ENCODE measurements at places on chromosomes 4 and X.

DNA sequence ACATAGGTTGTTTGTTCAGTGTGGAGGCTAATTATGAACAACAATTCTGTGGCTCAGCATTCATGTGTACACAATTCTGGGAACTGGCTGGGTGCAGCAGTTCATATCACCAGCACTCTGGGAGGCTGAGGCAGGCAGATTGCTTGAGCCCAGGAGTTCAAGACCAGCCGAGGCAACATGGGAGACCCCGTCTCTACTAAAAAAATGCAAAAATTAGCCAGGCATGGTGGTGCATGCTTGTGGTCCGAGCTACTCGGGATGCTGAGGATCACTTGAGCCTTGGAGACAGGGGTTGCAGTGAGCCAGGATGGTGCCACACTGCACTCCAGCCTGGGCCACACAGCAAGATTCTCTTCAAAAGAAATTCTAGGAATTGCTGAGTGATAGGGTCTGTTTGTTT, 4.5 kb upstream of the PPP2R2C start:
- no peaks in the 10 kb centered on the region for H3K4me1 ChIP-seq
- peaks cover 38% of the 10 kb centered on the region for H3K27me3 ChIP-seq
- H3K27ac ChIP-seq: no peak overlapping the region
- no peak for DNase-seq

GRCh38 chrX:124373348-124373747, 27.0 kb downstream of the SH2D1A start:
- H3K27me3 ChIP-seq: no peaks in the 10 kb centered on the region
- no peak overlapping the region for H3K4me3 ChIP-seq
- DNase-seq: no peak
- peaks cover 20% of the 10 kb centered on the region for H3K36me3 ChIP-seq
- no peak overlapping the region for H3K27ac ChIP-seq
- H3K4me1 ChIP-seq: peaks cover 10% of the 10 kb centered on the region

- H3K27me3 ChIP-seq: no peaks in the 10 kb centered on the region
- peaks cover 13% of the 10 kb centered on the region for H3K4me1 ChIP-seq
- H3K4me3 ChIP-seq: peak overlapping the region; percentile 87
- H3K27ac ChIP-seq: peak overlapping the region; percentile 91
Measured at GRCh38 chrX:1451661-1452515, 821 bp downstream of the ASMTL start.

- DNase-seq: no peak
- H3K27ac ChIP-seq: no peak overlapping the region
- H3K4me1 ChIP-seq: no peaks in the 10 kb centered on the region
- H3K36me3 ChIP-seq: no peaks in the 10 kb centered on the region
- no peaks in the 10 kb centered on the region for H3K27me3 ChIP-seq
Measured at GRCh38 chr4:182768838-182769237, 148.3 kb downstream of the DCTD start.

GRCh38 chr4:100593935-100594334, 76.1 kb upstream of the EMCN start:
- no peak for DNase-seq
- peaks cover 6% of the 10 kb centered on the region for H3K27me3 ChIP-seq
- no peaks in the 10 kb centered on the region for H3K36me3 ChIP-seq
- H3K4me1 ChIP-seq: no peaks in the 10 kb centered on the region

DNA sequence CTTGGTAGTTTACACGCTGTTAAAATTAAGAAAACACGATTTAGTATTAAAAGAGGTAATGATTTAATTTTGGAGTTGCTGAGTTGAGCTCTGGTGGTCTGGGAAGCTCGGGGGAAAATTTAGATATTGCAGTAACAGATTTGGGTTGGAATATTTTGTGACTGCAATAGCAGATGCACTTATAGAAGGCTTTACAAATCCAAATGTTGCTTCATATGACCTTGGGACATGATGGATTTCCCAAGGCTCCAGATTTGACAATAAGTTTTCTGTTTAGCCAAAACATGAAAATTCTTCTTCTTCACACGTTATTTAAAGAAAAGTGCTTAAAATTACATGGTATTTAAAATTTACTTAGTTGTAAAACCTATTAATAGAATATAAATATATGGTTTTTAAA, 302.0 kb downstream of the SPRY1 start:
- H3K27ac ChIP-seq: no peak overlapping the region
- H3K36me3 ChIP-seq: peaks cover 2% of the 10 kb centered on the region
- H3K4me3 ChIP-seq: no peak overlapping the region
- DNase-seq: no peak
- no peaks in the 10 kb centered on the region for H3K4me1 ChIP-seq

DNA sequence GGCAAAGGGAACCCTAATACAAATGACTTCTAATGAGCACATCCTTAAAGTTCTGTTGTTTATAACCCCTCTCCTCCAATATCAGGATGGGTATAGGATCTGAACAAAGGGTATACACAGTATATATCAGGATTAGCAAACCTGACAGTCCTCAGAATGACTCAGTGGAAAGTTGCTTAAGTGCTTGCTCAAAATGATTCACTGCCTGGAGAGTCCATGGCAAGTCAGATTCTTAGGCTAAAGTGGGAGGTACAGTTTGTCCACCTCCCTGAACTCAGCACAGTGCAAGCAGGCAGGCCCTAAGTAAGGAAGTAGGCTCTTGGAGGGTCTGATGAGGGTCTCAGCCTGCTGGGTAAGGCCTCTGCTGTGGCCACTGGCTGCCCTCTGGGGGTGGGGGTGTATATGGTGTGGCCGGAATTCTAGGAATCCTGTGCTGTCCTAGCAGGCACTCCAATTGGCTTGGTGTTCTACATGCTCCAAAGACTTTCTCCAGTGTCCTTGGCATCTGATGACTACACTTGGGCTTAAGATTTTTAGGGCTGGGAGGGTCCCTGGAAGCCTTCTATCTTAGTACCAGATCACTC, 54.3 kb downstream of the CHRDL1 start:
- H3K4me3 ChIP-seq: no peak overlapping the region
- no peak for DNase-seq
- no peaks in the 10 kb centered on the region for H3K27me3 ChIP-seq
- H3K4me1 ChIP-seq: no peaks in the 10 kb centered on the region
- no peaks in the 10 kb centered on the region for H3K36me3 ChIP-seq

DNA sequence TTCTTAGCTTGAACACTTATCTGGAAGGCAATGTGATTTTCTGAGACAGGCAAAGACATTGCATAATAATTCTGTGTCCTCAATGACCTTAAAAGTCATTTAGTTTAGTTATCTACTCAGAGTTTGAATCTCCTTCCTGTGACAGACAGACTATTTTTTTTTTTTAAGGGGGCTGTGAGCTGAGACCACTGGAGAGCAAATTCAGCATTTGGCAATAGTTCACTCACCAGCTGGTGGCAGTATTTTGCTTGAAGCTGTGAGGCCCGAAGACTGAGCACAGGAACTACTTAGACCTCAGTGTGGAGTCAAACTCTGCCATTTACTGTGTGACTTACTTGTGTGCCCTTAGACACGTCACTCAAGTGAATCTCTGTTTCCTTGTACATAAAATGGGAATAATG, 22.9 kb upstream of the CPE start:
- H3K27ac ChIP-seq: no peak overlapping the region
- no peaks in the 10 kb centered on the region for H3K36me3 ChIP-seq
- H3K4me1 ChIP-seq: peaks cover 1% of the 10 kb centered on the region

GRCh38 chrX:25275159-25275558, 259.4 kb upstream of the ARX start:
- DNase-seq: no peak
- no peaks in the 10 kb centered on the region for H3K27me3 ChIP-seq
- no peaks in the 10 kb centered on the region for H3K36me3 ChIP-seq
- H3K27ac ChIP-seq: no peak overlapping the region

Data from activated naive CD8-positive, alpha-beta T cell treated with anti-CD3 and anti-CD28 coated beads for 36 hours (primary cell).